Peyer's patch (tissue), 4 donors: ENCODE measurements at places on chromosomes 16 and 17. TPM values are rescaled to one million over a fixed set of nuclear protein-coding genes. Genes with fewer than 3 reads are reported as not detected.

The EVI2A gene
- total RNA-seq = not detected

The PRSS33 gene
- not detected for total RNA-seq

The HEATR9 gene
- total RNA-seq = not detected

The CX3CL1 gene
- 2.3 TPM for total RNA-seq

The C1QTNF1 gene
- 6.3 TPM for total RNA-seq

The CPD gene
- 9.9 TPM for total RNA-seq

The TSPAN10 gene
- total RNA-seq = not detected

The TNFSF12 gene
- total RNA-seq = 7.6 TPM

The CAMKK1 gene
- total RNA-seq = 2.5 TPM

The SMTNL2 gene
- not detected for total RNA-seq

The STRADA gene
- total RNA-seq = 32.8 TPM

The GRIN2A gene
- 2.5 TPM for total RNA-seq

The GRB7 gene
- total RNA-seq = 32.6 TPM

The KCNJ12 gene
- 1.7 TPM for total RNA-seq

The TNP2 gene
- not detected for total RNA-seq
